ENCODE measurements at places on chromosomes 7 and 10.

DNA sequence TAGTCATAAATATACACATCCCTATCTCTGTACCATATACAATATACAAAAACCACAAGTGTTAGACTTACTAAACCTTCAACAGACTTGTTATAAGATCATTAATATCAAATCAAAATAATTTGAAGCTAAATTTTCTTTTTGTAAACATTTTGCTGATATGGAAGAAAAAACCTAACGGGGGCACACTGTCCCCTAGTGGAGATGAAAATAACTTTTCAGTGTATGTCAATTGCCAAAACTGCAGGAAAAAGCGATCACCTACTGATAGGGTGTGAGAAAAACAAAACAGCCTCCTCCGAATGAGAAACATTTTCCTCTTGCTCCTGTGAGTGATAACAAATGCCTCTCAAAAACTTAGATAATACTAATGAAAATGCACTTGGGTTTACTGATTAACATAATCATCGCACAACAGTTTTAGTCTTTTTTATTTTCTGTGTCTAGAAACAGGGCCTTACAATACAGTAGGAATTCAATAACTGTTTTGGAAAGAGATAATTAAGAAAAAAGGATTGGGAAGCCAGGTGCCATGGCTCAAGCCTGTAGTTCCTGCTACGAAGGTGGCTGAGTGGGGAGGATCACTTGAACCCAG lies 322.7 kb downstream of the CRPPA start:
- no peak for DNase-seq

- DNase-seq = no peak
These were observed 71.8 kb upstream of the LOXL4 start for GRCh38 chr10:98339799-98340198.

GRCh38 chr10:104642658-104643302 lies 1.7 kb downstream of the SORCS3 start:
- DNase-seq = no peak

GRCh38 chr7:150857276-150858055 lies 5.1 kb downstream of the AOC1 start:
- DNase-seq = no peak

DNA sequence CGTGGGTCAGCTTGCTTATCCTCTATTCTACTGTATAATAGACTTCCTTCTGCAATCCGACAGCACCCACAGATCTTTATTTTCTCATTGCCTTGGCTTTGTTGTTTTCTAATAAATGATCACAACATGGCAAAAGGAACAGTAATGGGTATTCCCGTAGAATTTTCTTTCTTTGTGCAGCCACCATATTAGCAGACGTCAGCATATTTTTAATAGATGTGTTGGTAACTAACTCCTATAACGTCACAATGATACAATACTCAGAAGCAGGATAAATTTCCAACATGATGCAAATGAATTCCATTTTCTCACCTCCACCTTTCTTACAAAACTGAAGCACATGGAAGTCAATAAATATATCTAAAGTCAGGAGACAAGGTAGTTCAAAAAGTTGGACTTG lies 617.6 kb downstream of the MAGI2 start:
- DNase-seq = no peak

DNA sequence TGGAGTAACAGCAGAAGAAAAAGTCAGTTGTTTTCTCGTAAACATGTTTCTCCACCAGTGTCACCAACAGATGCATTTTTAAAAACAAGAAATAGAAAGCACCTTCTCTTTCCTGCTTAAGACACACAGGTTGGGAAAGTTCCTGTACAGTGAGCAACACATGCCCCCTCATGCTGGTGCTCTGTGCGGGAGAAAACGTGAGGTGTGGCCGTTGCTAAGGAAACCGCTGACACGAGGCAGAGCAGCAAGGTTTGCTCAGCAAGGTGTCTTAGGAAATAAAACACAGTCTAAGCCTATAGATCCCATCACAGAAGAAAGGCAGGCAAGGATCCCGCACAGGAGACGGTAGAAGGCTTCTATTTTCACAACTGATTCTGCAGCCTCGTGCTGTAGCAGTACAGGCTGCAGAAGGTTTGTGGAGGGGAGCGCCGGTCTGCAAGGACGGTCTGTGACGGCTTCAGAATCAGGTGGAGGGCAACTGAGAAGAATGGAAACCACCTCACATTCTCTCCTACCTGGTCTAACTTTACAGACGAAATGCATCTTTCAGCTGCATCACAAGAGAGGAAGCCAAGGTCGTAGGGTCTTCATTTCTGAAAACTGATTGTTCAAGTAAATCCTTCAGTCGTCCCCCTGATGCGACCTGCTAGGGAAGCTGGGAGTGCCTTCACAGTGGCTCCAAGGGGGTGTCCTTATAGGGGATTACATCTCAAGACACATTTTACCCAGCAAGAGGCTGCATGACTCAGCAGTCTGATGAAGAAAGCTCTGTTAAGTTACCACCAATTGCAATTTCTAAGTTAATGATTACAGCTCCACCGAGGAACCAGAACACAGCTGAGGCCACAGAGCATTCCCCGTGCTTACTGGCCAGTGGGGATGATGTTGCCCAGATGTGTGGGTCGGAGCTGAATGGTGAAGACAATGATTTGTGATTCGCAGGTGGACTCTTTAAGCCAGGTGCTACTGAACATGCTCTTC lies 150.7 kb upstream of the KLF14 start:
- no peak for DNase-seq

- DNase-seq = no peak
These were observed 105.2 kb upstream of the NEBL start for GRCh38 chr10:21002091-21002878.

- DNase-seq = no peak
These were observed 91.8 kb downstream of the PRKAG2 start for GRCh38 chr7:151784853-151785680.

DNA sequence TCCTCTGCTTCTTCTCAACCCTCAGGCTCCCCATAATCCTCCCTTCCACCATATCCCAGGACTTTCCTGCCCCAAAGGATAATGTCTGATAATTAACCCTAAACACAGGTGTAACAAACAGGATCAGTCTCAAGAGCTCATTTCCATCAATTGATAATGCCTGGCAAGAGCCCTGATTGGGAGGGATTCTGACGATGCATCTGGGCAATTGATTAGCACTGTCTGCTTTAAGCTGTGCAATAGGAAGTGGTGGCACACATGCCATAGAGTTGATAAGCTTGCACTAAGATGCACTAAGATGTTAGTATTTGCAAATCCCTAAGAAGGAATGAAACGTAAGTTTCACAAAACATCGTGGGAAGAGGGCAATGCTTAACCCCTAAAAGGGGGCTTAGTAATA lies 27.4 kb upstream of the EGR2 start:
- no peak for DNase-seq

DNA sequence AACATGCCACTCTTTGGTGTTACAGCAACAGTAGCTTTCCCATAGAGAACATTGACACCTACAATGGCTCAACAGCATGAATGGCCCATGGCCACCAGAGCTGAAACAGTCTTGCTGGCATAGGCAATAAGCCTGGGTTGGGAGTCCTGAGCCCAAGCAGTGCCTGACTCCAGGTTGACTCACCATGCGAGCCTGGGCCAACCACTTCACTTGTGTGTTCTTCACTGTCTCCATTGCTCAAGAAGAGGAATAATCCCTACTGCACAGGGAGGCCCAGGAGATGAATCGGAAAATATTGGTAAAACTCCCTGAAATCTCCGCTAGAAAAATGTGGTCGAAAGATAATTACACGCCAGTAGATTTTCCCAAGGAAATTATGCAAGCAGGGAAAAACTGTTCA lies 89.2 kb upstream of the INHBA start:
- no peak for DNase-seq

DNA sequence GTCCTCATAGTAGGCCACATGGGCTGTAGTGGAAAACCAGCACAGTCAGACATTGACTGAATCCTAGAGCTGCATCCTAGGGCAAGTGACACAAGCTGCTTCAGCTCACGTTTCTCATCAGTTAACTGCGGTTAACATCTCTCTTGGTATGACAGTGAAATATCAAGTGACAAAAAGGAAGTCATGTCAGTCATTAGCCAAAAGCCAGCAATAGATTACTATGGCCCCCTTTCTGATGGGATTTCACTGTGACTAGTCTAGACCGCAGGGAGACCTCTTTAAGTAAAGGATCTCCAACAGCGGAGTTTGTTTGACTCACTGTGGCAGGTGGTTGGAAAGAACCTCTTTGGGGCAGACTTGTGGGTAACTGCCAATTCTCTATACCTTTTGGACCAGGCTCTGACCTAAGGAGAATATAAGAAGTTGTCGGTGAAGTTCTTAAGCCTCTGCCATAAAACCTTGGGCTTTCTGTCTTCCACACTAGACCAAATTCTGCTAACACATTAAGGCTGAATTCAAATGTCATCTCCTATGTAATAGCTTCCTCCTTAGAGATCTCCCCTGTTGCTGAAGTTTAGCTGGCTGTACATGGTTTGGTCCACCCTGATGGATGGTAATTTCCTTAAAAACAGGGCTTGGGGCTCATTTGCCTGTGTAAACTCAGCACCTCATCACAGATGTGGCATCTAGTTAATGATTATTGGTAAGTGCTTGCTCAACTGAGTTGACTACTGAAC lies 115.3 kb downstream of the SGMS1 start:
- DNase-seq = no peak

DNA sequence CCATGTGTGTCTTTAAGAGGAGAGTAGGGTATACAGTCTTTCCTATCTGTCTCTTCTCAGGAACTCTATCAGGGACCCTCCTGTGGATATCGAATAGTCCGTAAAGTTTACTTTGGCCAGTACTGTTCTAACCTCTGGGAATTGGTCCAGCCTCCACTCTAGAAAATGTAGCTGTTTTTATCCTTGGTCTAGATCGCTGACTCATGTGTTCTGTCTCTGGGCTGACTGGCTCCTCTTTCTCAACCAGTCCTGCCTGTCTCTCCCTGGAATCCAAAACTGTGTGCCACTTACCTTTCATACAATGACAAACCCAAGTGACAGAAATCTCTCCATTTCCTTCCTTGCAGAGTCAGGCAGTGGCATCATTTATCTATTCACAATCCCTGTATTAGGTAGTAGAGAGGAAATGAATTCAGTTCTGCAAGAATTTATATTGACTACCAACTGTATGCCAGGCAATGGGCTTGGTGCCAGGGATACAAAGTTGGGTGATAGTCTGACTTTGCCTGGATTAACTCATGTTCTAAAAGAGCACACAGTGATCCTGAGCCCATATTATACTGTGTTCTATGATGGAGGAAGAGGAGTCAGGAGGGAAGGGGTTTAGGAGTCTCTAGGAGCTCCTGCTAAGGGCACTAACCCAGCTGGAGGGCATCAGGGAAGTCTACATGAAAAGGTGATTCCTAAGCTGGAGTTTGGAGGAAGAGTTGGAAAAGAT lies 232.7 kb downstream of the LRMDA start:
- DNase-seq = no peak

DNA sequence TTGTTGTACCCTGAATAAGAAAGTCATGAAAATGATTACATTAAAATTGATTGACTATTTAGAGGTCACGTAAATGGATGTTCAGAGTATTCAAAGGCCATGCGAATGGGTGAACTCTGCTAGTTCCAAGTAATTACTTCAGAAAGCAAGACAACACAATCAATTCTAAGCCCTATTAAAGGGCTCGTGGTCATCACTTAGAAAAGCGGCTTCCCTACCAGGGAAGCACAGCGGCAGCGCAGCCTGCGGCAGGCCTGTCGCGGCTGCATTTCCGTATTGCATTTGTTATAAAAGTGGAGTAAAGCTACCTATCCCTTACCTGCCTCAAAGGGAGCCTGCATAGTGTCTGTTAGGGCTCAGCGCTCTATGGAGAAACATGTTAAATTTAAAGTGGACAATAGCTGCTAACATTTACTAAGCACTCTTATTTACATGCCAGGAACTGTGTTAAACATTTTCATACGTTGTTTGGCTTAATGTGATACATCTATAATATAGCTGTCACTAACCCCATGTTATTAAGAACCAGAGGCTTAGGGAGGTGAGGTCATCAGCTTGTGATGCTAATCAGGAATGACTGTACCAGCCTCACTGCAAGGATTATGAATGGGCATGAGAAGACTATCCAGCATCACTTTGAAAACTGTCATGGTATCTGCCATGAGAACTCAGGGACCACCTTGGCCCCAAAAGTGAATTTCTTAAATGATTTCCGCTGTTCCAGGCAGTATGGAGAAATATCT lies 187.5 kb downstream of the CELF2 start:
- DNase-seq = no peak

- DNase-seq = no peak
These were observed 10.3 kb upstream of the WNT2 start for GRCh38 chr7:117333168-117333567.

- no peak for DNase-seq
These were observed 688.7 kb downstream of the SDK1 start for GRCh38 chr7:3989723-3990122.

DNA sequence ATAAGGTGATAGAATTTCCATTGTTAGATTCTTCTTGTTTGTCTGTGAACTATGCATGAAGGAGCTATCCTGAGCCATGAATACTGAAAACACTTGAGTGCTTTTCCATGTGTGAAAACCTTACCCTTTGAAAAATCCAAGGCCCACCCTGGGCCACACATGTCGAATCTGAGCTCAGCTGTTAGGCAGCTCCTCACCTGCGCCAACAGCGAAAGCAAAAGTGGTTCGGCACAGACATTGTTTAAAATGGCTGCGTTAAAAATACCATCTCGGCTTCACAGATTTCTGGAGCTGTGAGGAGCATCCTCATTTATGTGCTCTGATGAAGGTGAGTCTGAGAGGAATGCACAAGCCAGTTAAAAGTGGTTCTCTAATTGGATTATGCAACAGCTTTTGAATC lies 137.7 kb downstream of the NEUROD6 start:
- no peak for DNase-seq

GRCh38 chr7:139109983-139110411 lies 477 bp upstream of the ZC3HAV1 start:
- no peak for DNase-seq

DNA sequence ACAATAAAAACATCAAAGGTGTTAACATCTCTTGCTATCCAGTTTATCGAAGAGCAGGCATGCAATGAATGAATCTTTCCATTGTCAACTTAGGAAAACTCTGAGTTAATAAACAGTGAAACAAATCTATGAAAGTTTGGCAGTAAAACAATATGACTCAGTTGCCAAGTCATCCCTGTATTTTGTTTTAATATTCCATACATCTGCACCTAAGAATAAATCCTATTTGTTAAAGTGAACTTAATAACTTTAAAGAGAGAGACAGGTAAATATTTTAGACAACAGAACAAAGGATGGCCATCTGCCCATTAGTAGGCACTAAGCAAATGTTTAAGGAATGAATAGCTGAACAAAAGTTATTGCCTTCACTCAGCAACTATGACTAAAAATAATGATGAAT lies 700.5 kb upstream of the CELF2 start:
- DNase-seq = no peak

GRCh38 chr7:127838816-127839415 lies 186.9 kb downstream of the SND1 start:
- no peak for DNase-seq

DNA sequence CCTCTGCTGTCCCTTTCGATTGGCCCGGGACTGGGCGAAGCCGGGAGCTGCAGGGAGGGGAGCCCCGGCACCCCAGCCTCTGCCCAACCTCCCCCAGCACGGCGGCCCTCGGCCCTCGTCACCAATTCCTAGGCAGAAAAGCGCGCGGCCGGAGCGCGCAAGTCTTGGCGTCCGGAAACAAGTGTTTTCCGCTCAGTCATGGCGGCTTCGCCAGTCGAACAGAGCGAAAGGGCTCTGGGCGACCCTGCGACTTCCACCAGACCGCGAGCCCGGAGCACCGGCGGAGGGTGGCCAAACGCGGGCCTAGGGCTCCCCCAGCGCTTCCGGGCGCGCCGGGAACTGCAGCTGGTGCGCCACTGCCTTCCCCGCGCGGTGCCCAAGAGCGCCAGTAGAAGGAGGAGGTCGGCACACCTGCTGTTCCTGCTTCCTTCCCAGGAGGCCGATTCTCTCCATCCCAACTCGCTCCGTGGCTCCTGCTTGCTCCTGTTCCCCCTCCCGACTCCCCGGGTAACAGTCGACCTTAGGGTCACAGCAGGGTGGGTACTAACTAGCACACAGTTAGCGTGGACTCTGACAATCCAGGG lies 729.9 kb downstream of the ZWINT start:
- DNase-seq = no peak
